CD8-positive, alpha-beta memory T cell (primary cell): ENCODE measurements at places on chromosomes 12 and 14.

DNA sequence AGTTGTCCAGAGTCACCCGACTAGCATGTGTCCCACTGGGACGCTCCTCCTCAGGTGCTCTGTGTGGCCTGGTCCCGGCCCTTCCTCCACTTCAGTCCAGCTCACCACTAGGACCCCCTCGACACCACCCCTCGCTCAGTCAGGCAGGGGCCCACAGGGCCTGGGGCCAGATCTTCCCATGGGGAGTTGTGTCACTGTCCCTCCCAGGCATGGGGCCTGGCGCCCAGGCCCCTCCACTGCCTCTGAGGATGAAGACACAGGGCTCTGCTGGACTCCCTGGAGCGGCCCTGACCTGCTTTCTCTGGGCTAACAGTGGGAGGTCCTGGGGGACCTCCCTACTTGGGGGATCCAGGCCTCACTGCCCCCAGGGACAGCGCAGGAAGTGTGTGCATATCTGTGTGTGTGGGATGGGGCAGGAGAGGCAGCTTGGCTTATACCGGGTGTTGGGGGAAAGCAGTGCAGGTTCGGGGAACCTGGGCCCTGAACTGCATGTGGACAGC lies 43.8 kb downstream of the KRT80 start:
- no peak for DNase-seq

DNA sequence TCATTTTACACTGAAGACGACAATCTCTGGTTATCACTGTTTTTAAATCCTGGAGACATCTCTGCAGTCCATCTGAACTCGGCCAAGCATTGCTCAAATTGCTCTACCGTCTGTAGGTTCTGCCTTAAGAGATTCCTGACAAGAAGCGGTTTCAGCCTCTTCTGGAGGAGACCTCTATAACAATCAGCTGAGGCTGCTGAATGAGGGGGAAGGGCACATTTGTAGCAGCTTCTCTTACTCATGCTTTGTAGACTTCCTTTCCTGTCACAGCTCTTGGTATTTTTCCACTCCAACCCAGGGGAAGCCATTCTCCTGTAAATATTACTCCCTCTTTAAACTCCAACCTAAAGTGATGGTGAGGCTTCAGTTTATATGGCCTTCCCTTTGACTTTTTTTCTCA lies 3.0 kb downstream of the ARG2 start:
- DNase-seq, result no peak

DNA sequence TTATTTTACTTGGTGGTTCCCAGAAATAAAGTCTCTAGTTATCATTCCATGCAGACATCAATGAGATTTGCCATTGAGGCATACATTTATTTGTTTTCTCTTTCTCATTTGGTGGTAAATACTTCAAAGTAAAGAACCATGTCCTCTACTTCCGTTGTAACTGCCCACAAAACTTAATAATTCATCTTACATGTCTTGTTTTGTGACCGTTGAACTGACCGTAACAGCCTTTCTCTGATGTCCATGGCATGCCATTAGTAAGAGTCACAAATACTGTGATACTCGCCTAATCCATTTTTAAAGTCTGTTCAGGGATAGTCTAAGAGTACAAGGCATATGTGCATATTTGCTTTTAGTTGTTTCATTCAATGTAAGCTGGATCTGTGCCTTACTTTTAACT lies 145.3 kb downstream of the ETV6 start:
- DNase-seq, result no peak

DNA sequence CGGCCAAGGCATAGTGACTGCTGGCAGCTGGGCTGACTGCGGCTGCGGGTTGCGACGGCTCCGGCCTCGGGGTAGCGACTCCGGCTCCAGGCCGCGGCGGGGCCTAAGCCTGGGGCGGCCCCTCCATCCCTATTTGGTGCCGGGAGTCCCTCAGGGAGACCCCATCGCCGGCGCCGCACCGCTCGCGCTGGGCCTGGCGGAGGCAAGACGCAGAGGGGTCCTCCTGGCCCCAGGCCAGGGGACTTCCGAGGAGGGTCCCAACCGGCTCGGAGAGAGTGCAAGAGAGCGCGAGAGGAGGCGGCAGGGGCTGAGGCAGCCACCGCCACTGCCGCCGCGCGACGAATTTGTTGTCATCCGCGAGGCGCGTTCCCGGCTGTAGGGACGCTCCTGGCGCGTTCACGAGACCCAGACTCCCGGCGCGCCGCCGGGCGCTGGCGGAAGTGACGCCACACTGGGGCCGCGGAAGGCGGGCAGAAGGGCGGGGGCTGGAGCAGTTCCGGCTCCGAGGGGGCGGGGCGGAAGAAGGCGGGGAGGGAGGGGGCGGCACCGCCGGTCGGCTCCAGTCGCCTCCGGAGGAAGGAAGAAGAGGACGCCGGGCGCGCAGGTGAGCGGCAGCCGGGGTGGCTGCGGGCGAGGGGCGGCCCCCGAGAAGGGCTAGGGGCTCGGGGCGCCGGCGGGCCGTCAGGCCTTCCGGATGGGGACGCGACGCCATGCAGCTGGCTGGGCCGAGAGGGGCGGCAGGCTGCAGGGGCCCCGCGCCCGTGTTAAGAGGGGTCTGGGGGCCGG lies at the start of the genes ATG2B and GSKIP:
ATG2B (minus strand) TSS at position 377 of the 786 bp plus-strand sequence; CDS start at position 12, 365 bp downstream.
GSKIP (plus strand) TSS at position 562 of the 786 bp plus-strand sequence. CDS start 18,722 bp downstream, outside the sequence.
- DNase-seq, result peak; percentile 97

DNA sequence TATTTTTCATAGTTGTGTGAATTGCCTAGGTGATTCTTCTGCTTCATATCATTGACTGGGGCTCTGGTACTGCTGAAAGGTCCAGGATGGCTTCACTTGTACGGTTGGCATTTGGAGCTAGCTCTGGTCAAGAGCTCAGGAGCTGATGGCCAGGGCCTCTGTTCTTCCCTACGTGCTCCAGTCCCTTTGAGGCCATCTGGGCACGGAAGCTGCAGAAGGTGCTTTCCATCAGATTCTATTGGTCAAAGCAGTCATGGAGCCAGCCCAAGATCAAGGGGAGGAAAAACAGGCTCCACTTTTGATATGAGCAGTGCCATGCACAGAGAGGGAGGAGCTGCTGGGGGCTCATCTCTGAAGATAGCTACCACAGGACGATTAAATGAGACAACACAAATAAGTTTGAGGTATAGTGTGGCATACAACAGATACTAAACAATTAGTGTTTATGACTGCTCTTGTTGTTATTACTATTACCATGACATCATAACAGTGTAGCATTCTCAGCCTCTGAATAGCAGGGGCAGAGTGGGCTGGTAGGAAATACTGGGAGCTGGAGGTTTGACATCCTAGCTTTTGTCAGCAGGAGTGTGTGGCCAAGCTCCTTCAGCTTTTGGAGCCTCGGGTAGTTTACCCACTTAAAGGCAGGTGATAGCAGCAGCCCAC lies 10.4 kb downstream of the KRT83 start:
- DNase-seq, result no peak

DNA sequence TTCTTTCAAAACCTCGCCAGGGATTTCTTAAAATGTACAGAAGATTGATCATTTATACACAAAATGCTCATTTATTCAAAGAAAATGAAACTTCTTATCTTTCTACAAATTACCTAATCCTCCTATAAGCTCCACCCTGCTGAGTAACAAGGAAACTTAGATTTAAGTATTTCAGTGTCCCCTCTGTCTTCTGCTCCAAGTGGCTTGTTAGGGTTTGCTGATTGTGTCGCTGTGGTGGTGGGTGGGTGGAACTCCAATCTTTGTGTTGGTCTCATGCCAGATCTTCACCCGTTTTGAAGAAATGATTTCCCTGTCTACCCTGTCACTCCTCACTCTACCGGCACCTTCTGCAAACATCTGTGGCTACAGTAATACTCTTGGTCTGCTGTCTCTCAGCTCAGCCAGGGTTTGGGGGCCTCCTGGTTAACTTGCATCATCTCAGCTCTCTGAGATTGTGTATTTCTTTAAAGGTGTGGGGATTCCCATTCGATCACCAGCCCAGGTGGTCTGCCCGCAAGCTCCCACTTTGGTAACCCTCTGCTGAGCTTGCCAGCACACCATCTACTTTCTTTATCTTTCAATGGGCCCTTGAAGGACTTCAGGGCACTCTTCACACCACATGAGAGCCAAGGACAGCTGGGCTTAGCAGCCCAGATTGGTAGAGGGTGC lies 73.8 kb downstream of the DRAM1 start:
- no peak for DNase-seq

GRCh38 chr12:128388461-128389000 lies 121.6 kb downstream of the TMEM132C start:
- no peak for DNase-seq

GRCh38 chr12:71958056-71958455 lies 19.4 kb downstream of the TPH2 start:
- no peak for DNase-seq

GRCh38 chr14:61381553-61381952 lies 60.2 kb downstream of the PRKCH start:
- DNase-seq, result no peak

DNA sequence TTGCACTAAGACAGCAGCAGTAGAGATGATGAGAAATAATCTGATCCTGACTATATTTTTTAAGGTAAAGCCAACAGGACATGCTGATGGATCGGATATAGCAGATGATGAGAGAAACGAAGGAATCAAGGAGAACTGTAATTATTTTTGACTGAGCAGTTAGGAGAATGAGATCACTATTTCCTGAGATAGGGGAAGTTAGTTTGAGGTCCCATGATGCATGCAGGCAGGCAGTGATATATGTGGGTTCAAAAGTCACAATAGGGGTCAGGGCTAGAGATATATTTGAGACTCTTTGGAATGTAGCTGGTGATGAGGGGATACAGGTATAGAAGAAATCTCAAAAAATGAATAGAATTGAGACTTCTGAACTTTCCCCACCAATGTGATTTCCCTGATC lies 107.6 kb downstream of the GTF2A1 start:
- DNase-seq, result no peak

GRCh38 chr14:51468523-51468922 lies 183.2 kb upstream of the FRMD6 start:
- no peak for DNase-seq

DNA sequence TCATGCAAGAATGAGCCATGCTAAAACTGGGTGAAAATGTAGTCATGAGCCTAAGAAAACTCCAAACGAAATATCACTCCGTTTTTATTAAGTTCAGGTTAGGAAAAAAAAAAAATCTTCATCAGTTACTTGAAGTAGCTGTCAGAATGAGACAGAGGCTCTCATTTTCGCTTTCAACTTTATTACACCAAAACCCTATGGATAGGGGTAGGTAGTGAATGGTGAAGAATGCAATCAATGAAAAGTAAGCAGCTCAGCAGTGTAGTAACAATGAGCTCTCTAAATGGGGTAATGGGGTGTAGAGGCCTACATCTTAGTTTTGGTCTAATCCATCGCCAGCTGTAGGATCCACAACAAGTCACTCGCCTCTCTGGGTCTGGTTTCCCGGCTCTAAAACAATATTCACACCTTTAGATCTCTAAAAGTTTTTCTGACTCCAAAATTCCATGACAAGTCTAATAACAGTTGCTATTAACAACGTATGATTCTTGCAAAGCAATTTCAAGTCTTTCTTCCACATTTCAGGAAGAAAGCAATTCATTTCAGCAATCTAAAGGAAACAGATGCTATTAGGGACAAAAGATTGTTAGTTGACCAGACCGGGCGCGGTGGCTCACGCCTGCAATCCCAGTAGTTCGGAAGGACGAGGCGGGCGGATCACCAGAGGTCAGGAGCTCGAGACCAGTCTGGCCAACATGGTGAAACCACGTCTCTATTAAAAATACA lies 1.7 kb downstream of the BTBD7 start:
- DNase-seq, result no peak

GRCh38 chr12:62347922-62348650 lies 87.9 kb downstream of the USP15 start:
- DNase-seq, result no peak

DNA sequence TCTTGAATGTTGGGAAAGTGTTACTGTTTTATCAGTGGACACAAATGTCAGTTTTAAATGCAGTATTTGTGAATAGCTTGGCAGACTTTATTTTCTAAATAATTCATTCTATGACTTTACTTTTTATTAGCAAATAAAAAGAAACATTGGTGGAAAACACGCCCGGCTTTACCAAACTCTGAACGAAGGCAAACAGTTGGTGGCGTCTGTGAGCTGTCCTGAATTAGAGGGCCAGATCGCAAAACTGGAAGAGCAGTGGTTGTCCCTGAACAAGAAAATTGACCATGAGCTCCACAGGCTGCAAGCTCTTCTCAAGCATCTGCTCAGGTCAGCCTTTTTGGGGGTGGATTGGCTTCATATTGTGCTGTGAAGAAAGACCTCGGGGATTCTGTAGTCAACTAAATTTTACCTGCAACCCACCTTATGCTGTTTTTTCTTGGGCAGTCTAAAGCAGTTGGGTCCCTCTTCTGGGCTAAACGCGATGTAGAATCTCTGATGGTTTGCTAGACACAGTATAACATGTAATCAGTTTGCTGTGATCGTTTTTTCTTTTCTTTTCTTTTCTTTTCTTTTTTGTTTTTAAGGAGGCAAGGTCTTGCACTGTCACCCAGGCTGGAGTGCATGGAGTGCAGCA lies 156.4 kb downstream of the ESR2 start:
- DNase-seq, result no peak

DNA sequence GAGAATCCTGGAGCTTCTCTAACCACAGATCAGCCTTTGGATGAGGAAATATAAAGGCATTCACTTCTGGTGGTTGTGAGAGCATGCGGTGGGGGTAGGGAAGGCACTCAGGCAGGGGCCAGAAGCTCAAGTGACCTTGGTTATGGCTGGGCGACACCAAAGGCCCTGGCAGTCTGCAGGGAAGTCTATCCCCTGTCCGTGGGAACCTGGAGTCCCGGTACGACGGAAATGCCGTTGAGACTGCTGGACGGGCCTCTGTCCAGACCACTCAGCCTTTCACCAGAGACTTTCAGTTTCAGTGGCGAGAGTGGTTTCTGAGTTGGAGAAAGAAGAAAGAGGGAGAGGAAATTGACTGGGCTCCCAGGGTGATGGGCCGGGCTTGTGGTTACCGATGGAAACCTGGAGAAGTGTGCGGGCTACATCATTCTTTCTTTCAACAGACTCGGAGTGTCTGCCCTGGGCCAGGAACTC lies 20.9 kb downstream of the ISCA2 start:
- DNase-seq, result no peak

- no peak for DNase-seq
These were observed 142.7 kb downstream of the KIF26A start for GRCh38 chr14:104280902-104281767.

DNA sequence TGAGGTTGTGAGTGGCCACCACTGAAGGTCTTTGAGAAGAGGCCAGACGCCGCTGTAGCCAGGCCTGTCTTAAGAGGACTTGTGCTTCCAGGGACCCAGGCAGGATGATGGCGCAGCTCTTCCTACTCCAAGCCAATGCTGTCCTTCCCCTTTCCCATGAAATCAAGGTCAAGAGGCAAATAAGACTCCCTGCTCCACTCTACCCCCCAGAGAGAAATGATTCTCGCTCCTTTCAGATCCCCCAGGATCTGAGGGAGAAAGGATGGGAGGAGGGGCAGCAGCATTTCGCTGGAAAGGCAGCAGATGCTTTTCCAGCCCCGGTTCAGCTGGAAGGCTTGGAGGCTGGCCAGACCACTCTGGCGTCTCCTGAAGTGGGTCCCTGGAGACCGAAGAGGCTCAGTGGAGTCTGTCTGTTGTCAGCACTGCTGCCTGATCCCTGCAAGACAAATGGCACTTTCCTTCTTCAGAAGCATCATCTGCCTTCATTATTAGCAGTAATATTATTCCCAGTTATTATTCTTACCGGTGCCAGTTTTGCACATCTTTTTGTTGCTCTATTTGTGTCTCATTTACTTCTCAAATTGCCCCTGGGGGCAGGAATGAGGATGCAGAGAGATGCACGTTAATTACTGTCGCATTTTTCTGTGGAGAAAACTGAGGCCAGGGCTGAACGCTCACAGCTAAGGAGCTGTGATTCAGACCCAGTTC lies 51.4 kb downstream of the C14orf132 start:
- no peak for DNase-seq

GRCh38 chr12:6070472-6071257 lies 53.8 kb downstream of the VWF start:
- DNase-seq, result no peak

- DNase-seq, result no peak
These were observed 9.0 kb downstream of the PITPNM2 start for GRCh38 chr12:123141615-123142517.

- no peak for DNase-seq
These were observed 38.9 kb downstream of the TPCN1 start for GRCh38 chr12:113260127-113260526.
